ENCODE measurements at places on chromosomes 13 and 19.

DNA sequence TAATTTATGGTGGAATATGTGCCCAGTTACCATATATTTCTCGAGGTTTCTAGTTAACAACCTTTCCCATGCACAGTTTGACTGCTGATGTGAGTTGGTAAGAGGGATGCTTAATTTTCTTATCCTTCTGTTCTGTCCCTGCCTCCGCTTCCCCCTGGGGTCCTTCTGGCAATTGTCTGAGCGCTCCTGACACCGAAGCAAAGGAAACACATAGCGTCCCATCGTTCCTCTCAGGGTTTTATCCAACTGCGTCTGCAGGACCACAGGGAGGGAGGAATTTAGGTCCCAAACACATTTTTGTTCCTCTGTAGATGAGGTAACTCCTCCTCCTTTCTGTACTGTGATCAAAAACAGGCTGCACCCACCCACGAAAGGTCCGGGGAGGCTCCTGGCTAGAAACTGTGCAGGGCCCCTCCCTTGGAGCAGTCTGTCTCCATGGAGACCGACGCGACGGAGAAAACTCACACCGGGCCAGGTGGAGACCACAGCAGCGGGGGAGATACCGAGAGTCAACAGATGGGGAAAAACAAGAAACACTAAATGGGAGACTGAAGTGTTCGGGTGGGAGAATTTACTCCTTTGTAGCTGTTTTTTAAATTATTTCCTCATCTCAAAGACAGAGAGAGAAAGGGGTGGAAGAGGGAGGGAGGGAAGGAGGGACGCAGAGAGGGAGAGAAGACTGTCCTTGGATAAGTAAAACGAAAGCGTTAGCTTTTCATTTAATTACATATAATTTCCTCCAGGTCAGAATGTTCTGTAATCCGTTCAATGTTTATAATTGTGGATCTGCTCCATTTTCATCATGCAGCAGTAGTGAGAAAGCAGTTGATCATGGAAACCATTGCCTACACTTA is 191.8 kb upstream of the NBEA start:
- DNase-seq, result no peak

DNA sequence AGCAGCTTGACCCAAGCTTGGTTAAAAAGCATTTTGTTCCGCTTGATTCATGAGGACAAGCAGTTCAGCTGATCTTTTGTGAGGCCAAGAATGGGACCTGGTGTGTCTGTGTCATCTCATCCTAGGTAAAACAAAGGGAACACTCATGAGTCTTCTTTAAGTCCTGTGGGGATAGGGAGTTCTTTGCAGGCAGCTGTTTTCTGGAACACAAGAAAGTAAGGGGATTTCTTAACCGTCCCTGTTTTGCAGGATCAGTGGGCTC is 134.5 kb upstream of the TMTC4 start:
- DNase-seq, result no peak

DNA sequence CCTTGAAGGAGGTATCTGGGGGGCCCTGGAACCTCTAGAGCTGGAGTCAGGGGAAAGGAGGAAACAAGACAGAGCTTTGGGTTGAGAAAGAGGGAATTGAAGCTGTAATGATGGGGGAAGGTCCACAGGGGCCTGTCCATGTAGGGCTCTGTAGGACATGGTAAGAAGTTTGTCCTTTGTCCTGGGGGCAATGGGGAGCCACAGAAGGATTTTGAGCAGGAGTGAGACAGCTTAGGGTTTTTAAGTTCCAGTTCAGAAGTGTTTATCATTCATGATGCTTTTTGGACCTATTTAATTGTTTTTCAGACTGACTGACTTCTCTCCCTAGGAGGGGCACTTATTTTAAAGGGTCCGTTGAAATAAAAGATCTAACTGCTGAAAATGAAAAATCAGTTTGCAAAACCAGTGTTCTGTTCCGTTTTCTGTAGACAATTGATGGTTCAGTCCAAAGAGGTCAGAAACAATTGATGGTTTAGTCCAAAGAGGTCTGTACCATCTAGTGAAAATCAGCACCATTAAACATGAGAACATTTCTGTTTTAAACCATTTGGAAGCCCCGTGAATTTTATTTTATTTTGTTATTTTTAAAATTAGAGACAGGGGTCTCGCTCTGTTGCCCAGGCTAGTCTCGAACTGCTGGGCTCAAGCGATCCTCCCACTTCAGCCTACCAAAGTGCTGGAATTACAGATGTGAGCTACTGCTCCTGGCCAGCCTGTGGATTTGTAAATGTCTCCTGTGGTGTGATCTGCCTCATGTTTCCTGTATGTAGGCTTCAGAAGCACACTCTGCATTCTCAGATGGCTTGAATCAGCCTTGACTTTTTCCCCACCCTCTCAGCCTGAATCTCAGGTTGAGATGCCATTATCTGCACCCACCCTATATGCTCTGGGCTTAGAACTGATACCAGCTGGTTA is 8.4 kb downstream of the PLD3 start:
- DNase-seq, result no peak

GRCh38 chr13:50365408-50366391 is 350.5 kb downstream of the KCNRG start:
- no peak for DNase-seq

GRCh38 chr13:85879014-85879413 is 79.8 kb upstream of the SLITRK6 start:
- no peak for DNase-seq

DNA sequence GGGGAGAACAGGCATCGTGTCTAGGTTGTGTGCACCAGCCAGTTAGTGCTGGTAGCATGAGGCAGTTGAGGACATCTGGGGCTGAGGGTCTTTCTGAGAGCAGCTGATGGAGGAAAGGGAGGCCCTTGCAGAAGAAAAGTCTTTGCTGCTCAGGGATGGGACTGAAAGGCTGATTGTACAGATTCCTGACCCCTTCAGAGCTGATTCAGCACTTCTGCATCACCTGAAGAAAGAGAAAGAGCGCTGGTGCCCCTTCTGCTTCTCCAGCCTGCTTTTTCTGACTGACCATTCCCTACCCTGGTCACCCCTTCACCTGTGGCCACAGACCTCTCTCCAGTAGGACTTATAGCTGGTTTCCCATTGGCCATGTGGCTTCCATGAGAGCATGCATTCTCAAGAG is 476.2 kb downstream of the TSHZ3 start:
- DNase-seq, result no peak

DNA sequence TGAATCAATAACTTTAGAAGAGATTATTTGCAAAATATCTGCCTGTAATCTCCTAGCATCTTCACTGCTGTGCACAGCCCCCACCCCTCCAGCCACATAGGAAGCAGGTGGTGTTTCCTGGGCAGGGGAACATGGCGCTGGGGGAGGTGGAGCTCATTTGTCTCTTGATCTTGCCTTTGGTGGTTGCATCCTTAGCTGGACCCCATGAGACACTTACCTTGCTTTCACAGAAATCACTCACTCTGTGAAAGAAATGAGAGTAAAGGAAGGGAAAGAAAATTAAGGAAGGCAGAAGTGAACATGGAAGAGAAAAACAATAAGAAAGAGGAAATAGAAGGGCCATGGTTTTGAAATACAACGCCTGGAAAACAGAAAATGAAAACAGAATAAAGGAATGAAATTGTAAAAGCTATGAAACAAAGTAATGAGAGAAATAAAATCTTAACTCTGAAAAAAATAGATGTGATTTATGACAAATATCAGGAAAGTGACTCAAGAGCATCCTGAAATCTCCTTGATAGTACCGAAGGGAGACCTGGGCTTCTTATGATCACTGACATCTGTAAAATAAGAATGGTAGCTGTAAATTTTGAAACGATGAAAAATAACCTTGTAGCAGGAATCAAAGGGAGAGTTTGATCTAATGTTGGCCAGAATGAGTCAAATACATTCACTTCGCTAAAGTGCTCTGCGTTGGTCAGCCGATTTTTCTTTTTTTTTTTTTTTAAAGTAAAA is 17.2 kb upstream of the RNASEH2B start:
- DNase-seq, result no peak

DNA sequence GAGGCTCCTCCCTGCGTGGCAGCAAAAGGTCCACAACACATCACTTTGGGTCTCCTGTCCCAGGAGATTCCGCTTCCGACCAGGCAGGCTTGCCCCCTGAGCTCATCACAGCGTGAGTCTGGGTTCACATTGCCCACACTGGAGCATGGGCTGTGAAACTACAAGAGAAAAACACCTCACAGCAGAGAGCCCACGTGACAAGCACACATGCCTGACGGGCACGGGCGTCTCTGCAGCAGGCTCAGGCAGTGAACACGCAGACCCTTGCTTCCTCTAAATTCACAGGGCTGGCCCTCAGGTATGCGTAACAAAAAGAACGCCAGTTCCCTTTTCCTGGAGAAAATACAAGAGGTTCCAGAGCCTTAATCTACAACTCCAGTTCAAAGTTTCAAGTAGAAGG is 41.9 kb downstream of the RASA3 start:
- DNase-seq, result no peak

DNA sequence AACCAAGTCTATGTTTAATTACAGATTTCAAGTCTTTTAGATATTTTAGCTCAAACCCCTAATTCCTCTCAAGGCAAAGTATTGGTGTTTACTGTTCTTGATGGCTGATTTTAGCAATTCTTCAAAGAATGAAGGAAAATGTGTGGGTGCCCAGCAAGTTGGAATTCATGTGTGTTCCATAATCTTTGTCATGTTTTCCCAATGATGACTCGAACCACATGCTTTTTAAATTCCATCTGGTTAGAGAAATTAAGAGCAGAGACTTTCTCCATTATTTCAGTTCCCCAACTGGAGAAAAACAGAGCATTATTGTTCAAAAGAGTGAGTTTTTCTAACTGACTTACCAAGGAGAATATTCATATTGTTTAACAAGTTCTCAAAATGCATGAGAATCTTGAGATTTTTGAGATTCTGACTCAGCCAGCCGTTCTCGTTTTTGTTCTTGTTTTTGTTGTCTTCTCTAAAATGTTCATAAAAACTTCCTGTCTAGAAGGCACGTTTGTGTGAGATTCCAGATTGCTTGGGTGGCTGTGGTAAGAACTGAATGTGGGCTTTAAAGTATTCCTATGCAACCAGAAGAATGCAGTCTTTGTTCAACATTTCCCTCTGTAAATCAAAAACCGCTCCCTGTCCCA is 404.7 kb downstream of the IRS2 start:
- no peak for DNase-seq

DNA sequence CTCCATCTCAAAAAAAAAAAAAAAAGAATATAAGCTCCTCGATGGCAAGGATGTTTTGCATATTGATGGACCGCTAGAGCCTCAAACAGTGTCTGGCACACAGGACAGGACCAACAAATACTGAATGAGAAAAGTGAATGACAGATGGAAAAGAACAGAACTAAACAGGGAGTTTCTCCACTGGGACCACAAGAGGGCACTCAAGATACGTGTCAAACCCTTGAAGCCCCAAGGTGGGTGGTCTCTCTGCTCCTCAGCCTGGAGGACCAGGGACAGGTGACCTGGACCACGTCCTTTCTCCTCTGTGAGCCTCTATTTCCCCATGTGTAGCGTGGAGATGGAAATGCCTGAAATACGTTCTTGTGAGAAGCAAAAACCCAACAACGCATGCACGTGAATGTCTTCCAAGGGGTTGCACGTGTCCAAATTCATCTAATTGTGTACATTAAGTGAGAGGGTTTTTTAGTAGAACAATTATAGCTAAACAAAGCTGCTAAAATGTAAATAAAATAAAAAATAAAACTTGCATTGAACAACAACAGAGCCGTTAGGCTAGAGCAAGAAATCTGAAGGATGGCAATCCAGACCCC is 5.7 kb upstream of the CDC42EP5 start:
- DNase-seq, result no peak

DNA sequence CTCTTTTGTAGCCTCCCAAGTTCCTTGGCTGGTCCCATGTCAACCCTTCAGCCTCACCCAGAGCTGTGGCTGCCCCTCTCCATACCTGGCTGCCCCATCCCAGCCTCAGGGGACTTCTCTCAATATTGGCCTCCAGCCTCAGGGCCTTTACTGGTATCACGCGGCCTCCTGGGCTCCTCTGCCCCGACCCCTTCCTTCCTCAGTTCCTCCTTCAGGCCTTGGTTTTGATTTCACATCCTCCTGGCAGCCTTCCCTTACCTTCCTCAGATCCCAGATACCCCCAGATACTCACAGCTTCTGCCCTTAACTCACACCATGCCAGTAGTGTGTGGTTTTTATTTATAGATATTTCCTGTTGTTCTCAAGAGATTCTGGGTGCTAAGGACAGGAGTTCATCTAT is 12.8 kb upstream of the SCN1B start:
- no peak for DNase-seq

DNA sequence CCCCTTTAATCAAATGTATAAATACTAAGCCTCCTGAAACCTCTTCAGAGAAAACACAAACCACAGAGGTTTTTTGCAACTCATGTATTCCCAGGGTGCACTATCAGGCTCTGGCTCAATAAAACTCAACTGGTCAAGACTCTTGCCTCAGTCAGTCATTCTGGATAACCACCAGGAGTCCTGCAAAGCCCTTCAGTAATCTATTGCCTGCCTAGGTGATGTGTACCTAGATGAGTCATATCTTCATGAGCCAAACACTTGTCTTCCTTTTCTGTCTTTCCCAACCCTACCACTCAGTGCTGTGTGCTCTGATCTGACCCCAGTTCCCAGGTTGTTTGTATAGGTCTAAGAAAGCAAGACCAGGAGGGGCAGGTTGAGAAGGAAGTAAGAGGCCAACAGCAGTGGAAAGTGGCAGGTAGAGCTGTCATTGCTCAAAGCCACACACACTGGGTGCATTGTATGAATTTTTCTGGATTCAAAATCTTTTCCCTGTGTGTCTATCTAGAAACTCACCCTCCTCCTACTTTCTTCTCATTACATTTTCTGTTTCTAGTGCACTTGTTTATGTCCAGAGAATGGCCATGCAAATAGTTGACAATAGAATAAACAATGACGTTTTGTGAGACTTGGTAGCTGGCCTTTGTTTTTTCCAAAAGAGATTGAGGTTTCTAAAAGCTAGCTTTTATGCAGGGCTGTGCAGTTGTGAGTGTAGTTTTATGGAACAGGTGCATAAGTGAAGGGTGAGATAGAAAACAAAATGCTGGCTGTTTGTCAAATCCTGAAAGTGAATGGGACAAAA is 48.1 kb downstream of the PSG1 start:
- no peak for DNase-seq

DNA sequence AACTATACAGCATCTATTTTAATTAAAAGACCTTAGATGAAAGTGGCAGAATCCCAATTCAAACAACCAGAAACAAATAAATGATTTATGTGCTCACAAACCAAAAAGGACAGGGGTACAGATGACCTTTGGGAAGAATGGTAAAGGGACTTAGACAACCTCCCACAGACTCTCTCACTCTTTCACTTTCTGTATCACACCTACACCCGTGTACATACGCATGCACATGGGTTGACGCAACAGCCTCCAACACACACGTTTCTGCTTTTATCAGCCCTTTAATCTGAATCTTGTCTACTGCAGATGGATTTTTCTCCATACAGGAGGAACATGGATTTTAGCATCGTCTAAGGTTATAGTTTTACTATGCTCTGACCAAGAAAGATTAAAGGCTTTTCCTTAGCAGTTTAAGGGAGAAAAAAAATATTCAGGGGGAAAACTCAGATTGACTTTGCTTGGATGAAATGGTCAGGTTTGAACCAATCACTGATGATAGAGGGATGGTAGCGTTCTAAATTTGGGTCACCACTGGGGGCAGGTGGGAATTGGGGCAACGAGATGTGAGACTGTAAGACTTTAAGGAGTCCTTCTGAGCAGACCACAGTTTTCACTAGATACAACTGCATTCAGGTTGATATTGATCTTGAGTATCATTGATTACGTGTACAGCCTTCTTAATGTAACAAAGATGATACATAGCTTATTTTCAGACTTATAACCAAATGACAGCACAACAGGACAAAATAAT is 166.1 kb downstream of the ITGBL1 start:
- DNase-seq, result no peak
